Pons (tissue), 1 donor: ENCODE measurements at places on chromosomes 7 and 10.

DNA sequence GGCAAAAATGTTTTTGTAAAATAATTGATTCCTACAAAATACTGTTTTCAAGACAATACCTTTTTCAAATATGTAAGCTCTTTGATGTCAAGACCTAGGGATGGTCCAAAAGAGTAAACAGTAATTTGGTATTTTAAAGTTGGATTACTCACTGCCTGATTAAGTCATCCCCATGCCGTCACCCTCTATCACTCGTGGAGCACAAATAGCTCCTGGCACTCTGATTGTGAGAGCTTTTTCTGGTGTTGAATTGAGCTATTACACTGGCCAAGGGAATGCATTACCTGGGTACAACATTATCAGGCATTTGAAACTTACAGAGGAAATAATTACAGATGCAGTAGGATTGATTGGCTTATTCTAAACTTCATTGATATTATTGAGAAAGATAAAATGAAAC is 231.9 kb upstream of the GRM3 start:
- DNase-seq: no peak

GRCh38 chr7:31340051-31340450 is 475 bp downstream of the NEUROD6 start:
- DNase-seq: no peak

- no peak for DNase-seq
Measured at GRCh38 chr7:28433699-28434219, 21.4 kb downstream of the CREB5 start.

DNA sequence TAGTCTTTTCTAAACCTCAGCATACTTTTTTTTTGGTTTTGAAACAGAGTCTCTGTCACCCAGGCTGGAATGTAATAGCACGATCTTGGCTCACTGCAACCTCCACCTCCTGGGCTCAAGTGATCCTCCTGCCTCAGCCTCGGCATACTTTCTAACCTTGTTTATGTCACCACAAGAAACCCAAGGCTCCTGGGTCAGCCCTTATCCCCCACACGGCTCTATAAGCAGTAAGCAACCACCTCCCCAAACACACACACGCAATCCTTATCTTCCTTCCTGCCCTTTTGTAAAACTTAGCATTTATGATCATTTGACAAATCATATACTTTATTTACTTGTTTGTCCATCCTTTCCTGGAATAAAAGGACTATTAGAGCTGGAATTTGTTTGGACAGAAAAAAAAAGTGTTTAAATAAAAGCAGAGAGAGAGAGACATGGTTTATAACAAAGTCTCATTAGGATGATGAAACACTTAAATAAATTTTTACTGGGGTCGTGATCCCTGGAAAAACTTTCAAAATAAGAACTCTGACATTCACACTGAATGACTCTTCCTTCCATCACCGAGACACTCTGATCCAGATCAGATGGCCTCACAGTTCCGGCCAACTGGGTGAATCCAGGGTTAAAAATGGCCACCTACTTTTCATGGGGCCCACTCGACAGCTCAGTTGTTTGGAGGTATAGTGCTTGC is 72.7 kb upstream of the PIK3CG start:
- no peak for DNase-seq

GRCh38 chr7:15723841-15724240 is 37.4 kb upstream of the MEOX2 start:
- no peak for DNase-seq

DNA sequence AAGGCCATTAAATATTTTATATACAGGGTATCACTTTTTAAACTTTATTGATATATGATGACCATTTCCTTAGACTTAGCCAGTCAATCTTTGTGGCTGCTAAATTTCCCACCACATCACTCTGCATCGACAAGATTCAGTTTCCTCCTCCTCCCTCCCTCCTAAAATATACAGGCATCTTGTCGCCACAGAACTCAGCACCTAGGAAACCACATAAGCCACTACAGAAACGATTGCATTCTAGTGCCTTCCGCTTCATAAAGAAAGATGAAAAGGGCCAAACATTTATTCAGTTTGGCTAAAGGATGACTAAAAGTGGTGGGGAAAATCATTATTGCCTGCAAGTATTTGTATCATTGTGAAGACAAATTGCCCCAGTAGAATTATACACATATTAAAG is 30.7 kb downstream of the ERCC6 start:
- DNase-seq: no peak

DNA sequence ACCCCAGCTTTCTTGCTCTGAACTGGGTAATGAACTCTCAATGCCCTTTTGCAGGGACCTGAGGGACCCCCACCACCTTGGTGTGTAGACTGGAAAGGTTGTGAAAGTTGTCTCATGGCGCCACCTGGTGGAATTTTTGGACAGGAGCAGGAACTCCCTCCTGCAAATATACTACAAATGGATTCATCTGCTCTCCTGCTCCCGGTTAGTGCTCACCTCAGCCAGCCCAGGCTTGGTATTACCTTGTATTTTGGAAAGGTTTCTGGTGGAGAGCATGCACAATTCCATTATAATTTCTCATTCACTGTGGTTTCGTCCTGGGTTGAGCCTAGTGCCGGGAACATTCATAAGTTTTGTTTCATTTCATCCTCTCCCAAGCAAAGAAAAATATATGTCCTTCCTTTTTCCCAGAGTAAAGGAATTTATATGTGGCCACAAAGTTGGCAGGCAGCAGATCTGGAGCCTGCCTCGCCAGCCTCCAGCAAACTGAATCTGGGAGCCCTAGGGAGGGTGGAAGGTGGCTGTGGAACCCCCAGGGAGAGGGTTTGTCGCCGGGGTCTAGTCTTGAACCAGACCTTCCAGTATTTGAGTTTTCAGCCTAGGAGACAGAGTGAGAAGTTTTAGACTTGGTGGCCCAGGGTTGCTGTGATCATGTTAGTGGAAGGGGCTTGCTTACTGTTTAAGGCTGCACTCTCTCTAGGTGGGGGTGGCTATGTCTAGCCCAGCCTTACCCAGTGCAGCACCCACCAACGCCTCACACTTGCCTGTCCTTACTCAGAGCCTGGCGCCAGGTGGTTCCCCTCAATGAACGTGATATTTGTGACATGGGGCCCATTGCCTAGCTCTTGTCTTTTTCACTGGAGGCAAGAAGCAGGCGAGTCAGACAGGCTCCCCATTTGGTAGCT is 9.5 kb downstream of the FAM241B start:
- peak; percentile 71 for DNase-seq

- DNase-seq: no peak
Measured at GRCh38 chr10:98642281-98642680, 195.5 kb upstream of the HPS1 start.

DNA sequence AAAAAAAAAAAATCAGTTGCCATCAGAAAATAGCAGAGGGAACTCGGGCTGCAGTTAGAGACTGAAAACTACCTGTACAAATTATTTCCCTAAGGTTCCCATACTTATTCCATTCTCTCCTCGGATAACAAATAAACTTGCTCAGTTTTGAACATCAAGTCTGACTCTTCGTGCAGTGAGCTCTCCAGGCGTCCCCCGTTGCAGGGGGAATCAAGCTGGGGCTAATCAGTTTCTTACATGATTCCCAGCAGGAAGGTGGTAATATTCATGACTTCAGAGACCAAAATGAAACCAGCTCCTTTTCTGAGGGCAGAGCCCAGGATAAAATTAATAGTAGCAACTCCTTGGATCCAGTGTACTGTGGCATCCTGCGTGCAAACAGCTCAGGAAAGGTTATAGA is 135.3 kb downstream of the FRMD4A start:
- no peak for DNase-seq

DNA sequence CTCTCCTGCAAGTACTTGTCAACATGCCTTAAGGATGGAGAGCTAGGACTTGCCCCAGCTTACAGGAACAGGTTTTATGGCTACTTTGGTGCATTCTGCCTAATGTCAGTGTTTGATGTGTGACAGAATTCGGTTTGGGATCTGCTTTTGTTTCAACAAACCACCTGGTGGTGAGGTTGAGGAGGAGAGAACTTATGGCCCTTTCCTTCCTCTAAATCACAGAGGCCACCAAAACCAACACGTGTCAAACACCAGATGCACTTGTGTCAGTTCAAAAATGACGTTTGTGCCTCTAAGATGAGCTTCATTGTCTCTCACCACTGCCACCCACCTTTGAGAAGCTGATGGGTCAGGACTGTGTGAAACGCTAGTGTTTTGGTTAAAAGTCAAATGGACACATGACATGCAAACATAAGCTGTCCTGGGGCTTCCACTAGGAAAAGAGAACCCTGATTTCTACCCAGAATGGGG is 83.9 kb downstream of the OSBPL3 start:
- DNase-seq: peak; percentile 12

- DNase-seq: no peak
Measured at GRCh38 chr7:104927055-104927454, 87.0 kb upstream of the KMT2E start.
